ENCODE measurements at places on chromosomes 5 and 9.

DNA sequence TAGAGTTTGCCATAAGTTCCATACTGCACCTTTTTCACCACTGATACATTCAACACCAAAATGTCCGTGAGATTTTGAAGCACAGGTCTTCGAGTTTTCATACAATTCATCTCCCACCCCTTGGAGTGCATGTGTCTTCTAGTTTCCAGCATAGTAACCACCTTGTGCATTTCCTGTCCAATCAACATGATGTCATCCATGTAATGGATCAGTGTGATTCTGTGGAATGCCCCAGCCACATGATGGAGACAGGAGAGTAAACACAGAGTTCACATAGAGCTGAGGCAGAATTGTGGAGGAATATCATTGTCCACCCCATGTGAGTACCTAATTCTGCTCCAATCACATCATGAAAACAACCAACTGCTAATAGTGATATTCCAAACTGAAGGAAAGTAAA lies 441.5 kb upstream of the CDH6 start:
- DNase-seq = no peak

- DNase-seq = no peak
Measured at GRCh38 chr5:134576386-134577021, 51.0 kb downstream of the JADE2 start.

GRCh38 chr5:178551059-178551458 lies 39.1 kb downstream of the COL23A1 start:
- DNase-seq = no peak

DNA sequence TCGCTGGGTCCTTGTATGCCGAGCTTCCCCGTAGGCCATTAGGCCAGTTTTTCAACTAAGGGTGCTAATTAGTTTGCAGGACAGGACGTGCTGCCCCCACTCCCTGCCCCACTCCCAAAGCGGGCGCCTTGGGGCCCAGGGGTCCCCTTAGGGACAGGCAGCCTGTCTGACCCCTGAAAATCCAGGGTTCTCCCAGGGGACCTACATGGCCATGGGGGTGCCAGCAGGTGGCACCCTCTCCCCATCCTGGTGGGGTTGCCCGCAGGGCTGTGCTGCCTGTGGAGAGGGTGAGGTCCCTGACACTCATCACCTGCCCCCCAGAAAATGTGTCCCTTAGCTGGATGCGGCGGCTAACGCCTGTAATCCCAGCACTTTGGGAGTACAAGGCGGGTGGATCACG lies 8.5 kb upstream of the CCDC187 start:
- no peak for DNase-seq

- DNase-seq = no peak
Measured at GRCh38 chr9:134620751-134621557, 20.6 kb upstream of the COL5A1 start.

DNA sequence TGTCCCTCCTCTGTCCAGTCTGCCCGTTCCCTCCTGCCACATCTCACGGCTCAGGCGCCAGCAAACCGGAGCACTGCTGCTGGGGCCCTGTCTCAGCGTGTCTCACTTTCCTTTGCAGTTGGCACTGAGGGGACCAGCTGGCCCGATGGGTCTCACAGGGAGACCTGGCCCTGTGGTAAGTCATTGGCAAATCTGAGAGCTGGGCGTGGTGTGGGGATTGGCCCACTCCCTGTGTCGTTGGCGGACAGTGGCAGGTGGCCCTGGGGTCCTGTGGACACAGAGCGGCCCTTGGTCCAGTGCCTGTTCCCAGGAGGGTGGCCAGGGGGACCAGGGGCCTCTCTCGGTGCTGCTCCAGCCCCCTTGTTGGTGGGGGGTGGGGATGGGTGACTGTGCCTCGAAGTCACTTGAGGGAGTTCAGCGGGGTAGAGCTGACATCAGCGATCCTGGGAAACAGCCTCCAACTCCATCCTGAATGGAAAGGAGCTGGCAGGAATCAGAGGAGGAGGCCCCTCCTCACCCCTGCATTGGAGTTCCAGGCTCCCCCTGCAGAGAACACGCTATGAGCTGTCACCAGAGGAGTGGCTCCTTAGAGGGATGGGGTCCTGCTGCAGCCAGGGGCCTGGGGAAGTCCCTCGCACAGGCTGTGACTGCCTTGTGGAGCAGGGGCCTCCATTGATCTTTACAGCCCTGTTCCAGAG lies 111.0 kb downstream of the COL5A1 start:
- DNase-seq = no peak

DNA sequence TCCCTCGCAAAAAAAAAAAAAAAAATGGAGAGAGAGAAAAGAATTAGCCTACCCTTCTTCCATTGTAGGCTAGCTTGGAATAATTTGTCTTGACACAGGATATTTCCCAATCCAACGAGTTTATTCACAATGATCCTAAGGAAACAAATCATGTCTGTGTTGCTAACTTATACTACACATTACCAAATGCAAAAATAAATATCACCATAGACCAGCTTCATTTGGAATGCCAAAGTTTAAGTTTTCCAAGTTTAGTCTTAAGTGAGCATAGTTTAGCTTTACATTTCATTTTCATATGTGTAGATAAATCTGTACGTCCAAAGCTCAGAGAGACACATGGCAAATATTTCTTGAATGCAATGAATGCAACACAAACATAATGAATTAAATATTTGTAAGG lies 1106.2 kb upstream of the DMAC1 start:
- DNase-seq = peak; percentile 10

- DNase-seq = no peak
Measured at GRCh38 chr5:91211997-91212713, 171.0 kb downstream of the ARRDC3 start.

GRCh38 chr5:156402387-156402921 lies 75.5 kb downstream of the SGCD start:
- peak; percentile 92 for DNase-seq

- DNase-seq = no peak
Measured at GRCh38 chr9:95499046-95499676, 17.6 kb downstream of the PTCH1 start.

- DNase-seq = no peak
Measured at GRCh38 chr5:123844873-123845272, 332.9 kb downstream of the CSNK1G3 start.

DNA sequence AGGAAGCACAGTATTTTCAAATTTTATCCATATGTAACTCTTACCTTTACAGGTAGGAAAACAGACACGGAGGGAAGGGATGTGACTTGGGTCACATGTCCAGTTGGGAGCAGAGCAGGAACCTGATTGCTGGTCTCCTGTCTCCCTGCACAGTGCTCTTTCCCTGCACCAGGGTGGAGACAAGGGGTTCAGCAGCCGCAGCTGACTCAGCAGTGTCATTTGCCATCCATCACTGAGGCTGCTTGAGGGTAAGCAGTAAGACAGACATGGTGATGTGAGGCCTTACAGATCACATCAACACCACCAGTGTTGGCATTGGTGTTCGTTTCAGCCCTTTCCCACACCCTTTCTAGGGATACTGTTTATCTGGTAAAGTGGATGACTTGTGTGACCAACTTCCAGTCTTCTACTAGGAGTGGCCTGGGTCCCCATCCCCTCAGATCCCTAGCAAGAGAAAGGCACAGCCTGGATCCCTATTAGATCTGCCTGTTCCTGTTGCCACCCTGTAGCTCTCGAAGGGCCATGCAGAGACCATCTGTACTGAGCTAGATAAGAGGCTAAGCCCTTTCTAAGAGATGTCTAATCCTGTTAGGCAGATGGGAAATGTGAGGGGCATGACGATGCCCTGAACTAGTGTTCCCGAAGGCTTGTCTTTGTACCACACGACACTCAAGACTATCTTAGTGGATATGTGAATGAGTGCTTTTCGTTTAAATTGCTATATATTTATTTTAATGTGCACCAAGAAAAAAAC lies 29.1 kb downstream of the FRMPD1 start:
- no peak for DNase-seq

- no peak for DNase-seq
Measured at GRCh38 chr5:14209836-14210235, 66.7 kb downstream of the TRIO start.

DNA sequence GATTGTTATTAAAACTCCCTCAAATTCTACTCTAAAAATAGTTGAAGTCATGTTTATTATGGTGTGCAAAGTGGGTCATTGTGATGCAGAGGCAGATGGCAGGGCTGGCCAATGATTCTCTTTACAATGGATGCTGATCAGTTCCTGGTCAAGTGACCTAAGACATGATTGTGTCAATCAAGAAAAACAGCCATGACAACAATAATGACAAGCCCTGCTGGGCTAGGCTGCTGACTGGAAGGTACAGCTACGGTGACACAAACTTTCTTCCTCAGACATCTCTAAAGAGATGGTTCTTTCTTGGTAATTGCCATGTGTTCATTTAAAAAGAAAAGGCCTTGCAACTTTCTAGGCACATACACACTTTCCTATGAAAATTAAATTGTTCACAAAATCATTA lies 3.6 kb downstream of the SLC24A2 start:
- no peak for DNase-seq

GRCh38 chr9:110187126-110187525 lies 20.8 kb downstream of the C9orf152 start:
- no peak for DNase-seq

DNA sequence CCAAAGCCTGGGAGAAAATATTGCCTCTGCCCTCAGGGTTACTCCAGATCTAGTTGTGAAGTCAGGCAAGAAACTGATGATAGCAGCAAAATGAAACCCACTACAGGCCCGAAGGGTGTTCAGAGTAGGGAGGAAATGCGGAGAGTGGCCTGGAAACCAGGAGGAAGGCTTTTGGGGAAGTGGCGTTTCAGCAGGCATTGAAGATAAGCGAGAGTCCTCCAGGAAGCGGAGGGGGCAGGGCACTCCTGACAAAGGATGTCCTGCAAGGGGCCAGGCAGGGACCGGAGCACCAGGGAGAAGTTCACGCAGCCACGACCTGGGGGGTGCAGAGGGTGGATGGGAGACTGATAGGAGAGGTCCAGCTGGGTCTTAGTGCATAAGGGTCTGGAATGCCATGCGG lies 7.8 kb upstream of the FOXI1 start:
- DNase-seq = no peak

- no peak for DNase-seq
Measured at GRCh38 chr5:33049842-33050241, 338.7 kb downstream of the NPR3 start.

- no peak for DNase-seq
Measured at GRCh38 chr9:26956860-26957233, 635 bp downstream of the IFT74 start.

DNA sequence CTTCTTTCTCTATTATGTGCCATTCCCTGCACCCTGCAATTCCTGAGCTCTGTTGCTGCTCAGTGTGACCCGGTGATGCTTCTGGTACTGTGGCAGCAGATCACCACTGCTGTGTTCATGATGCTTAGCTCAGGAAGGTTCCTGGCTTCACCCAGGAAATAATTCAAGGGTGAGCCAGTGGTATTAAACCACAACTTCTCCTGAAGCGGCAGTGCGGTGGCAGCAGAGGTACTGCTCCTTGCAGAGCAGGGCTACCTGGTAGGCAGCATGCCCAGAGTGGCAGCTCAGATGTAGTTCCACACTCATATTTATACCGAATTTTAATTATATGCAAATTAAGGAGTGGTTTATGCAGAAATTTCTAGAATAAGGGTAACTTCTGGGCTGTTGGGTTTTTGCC lies 213.8 kb upstream of the ZNF608 start:
- DNase-seq = no peak

GRCh38 chr5:142679744-142680143 lies 6.1 kb downstream of the FGF1 start:
- no peak for DNase-seq

DNA sequence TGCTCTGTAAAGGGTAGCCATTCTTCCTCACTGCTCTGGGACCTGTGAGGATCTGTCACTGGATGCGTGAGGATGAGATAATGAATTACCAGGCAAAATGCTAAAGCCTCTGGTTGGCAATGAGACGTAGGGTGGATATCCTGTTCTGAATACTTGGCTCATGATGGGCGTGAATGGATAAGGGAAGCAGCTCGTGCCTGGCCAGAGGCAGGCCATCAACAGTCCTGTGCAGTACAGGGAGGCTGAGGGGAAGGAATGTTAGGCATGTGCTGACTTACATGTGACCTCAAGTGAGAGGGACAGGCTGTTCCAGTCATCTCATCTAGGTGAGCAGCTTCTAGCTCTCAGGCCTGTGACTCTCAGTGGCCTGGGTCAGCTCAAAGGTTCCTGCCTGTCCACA lies 172.8 kb downstream of the CARTPT start:
- DNase-seq = no peak

- no peak for DNase-seq
Measured at GRCh38 chr5:171543148-171543815, 123.8 kb downstream of the FGF18 start.

DNA sequence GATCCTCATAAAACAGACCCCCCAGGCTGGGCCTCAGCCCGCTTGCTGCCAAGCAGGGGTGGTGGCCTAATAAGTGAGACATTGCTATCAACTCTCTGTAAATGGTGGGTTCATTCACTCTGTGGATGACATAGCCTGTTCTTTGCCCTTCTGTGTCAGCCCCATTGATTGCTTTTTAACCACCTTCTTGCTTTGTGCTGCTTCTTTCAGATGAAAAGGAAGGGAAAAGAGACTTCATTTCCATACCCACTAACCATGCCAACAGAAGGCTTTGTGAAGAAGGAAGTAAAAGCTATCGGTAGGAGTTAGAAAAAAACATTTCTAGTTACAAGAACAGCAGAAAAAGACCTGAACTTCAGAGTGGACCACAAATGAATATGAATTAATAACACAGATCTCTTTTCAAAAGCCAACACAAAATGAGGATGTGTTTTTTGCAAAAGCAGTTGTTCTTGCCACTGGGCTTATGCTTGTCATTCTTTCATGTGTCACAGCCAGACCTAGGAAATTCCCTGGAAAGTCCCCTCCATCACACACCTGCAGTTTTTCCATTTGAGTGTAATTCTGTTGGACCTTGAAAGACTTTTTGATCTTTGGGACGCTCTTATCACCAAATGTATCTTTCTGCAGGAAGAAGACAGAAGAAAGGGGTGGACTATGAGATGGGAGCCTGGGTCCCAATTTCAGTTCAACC lies 507.7 kb downstream of the CCDC171 start:
- DNase-seq = no peak

DNA sequence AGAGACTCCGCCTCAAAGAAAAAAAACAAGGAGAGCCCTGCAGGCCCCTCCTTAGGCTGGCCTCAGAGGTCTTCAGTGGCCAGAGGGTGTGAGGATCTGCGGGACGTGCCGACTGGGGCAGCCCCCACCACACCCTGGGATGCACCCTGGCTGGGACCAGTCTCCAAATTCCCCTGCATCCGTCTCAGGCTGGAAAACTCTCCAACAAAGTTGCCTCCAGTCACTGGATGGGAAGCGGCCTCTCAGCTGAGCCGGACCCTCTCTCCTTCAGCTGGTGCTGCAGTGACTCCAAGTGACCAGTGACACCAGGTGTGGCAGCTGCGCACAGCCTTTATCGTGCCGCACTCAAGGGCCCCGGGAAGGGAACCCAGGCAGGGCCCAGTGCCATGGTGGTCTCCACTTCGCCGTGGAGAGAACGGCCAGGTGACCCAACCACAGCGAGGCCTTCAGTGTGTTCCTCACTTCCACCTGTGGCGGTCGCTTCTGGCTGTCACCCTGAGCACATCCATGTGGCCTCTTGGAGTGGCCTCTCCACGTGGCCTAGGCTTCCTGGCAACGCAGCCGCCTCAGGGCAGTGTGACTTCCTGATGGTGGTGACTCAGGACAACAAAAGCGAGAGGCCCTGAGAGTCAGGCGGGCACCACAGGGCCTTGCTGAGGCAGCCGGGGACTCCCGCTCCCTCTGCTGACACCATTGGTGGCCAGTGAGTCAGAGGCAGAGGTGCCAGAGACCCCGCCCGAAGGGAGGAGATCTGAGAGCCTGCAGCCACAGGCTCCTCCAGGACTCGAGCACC lies 19.3 kb upstream of the CAMSAP1 start:
- DNase-seq = no peak

GRCh38 chr5:14673443-14673842 lies 8.9 kb downstream of the OTULIN start:
- DNase-seq = no peak

Data from hindlimb muscle (tissue), 1 donor.